ENCODE measurements at places on chromosomes 2 and 18.

DNA sequence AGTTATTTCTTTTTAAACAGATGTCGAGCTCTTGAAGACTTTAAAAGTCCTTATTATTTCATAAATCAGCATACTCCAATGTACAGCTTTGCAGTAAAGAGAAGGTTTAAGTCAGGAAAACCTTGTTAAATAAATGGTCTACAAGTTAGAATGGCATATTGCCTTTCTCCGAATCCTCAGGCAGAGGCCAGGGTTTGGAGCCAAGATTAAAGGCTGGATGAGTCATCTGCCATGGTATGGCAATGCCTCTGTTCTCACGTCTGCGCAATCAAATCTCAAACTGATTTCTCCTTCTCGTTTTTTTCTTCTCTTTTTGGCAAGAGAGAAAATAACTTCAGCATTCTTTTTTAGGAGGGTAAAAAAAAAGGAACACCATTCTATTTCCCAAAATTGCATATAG is 5.6 kb upstream of the KCNJ3 start:
- DNase-seq, result no peak

GRCh38 chr18:13566941-13567746 is 159.2 kb downstream of the FAM210A start:
- DNase-seq, result no peak

- DNase-seq, result no peak
Observed at GRCh38 chr2:120919216-120919615, 183.5 kb downstream of the GLI2 start.

- no peak for DNase-seq
Observed at GRCh38 chr18:39149211-39149806, 1583.7 kb upstream of the CELF4 start.

DNA sequence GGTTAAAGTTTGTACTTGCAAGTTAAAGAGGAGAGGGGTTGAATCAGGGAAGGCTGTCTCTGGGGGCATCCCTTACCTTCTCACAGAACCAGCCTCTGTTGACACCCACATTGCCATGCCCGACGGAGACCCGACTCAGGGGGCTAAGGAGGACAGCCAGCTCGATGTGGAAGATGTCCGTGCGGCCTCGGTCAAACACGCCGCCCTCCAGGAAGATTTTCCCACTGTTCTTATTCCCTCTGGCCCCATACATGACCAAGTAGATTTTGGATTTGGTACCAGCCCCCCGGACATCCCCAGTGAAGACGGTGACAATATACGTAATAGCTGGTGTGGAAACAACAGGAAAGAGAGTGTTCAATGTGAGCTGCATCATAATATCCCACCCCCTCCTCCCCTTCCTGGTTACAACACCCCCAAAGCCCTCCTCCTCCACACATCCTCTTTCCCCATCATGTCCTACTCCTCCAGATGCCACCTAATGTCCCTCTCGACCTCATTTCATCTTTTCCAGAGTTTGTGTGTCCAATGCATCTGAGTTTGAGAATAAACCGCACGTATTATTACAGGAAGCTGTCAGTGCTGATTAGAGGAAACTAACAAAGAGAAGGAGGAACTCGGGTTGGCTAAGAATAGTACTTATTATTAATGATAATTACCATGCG is 55.7 kb downstream of the LOXHD1 start:
- DNase-seq, result no peak

- DNase-seq, result no peak
Observed at GRCh38 chr2:160043265-160043664, 19.1 kb downstream of the PLA2R1 start.

DNA sequence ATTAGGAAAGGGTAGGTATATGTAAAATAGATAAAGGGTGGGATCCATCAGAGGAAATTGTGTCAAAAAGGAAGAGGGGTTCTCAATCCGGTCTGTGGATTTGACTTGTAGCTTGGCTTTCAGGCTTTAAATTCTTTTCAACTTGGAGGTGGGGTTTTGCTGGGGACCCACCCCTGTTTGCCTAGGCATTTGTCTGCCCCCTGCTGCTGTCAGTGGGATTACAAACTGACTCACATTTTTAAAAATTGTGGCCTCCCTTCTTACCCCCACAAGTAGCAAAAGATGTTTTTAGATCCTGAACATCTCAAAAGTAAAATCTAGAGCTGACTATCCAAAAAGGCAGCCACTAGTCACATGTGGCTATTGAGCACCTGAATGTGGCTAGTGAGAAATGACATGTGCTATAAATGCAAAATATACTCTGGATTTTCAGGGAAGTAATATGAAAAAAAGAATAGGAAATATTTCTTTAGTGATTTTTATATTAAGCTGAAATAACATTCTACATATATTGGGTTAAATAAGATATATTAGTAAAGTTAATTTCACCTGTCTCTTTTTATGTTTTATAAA is 178.9 kb downstream of the GFPT1 start:
- no peak for DNase-seq

- DNase-seq, result no peak
Observed at GRCh38 chr2:110904779-110905148, 172.4 kb downstream of the ACOXL start.

DNA sequence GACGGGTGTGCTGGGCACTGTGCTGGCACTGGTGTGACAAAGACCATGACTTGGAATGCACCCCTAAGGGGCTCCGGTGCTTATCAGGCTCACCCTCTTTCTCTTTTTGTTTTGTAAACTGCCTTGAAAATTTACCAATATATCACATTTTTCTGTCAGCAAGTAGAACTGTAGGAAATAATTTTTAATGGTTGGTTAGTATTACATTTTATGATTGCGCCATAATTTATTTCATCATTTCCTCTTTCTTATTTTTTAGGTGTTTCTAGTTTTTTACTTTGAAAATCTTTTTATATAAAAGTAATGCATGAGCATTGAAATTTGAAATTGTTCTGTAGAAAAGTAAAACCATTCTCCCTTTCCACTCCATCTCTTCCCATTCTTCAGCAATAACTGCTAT is 100.9 kb downstream of the MMADHC start:
- no peak for DNase-seq

- DNase-seq, result no peak
Observed at GRCh38 chr18:38047820-38048219, 482.2 kb upstream of the CELF4 start.

- DNase-seq, result no peak
Observed at GRCh38 chr2:190514676-190515075, 19.8 kb downstream of the NEMP2 start.

- DNase-seq, result no peak
Observed at GRCh38 chr2:199775267-199775666, 75.7 kb downstream of the FTCDNL1 start.
